MCF 10A (cell line): ENCODE measurements at places on chromosomes 12 and 14. TPM values are rescaled to one million over a fixed set of nuclear protein-coding genes. Genes with fewer than 3 reads are reported as not detected.

GRCh38 chr12:43069768-43070221 lies 480.2 kb upstream of the PRICKLE1 start:
- peak; percentile 22 for DNase-seq
- H3K4me1 ChIP-seq: no peaks in the 10 kb centered on the region
- no peak overlapping the region for H3K4me3 ChIP-seq
- H3K27me3 ChIP-seq: no peaks in the 10 kb centered on the region
- no peak overlapping the region for H3K27ac ChIP-seq
- no peaks in the 10 kb centered on the region for H3K36me3 ChIP-seq

DNA sequence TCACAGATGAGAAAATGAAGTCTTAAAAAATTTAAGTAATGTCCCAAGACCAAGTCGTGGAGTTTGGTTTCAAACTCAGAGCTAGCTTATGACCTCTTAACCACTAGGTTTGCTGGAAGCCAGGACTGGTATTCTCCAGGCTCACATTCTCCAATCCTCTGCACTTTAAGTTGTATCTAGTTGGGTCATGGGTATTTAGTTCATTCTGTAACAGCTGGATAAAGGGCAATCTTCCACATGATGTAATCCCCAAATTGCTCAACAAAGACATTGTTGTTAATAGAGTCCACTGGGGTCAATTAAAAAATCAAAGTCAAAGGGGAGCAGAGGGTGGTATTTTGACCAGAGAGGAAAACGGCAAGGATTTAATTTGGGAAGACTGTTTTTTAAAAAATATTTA lies 17.8 kb upstream of the GAS2L3 start:
- no peak overlapping the region for H3K4me3 ChIP-seq
- no peak overlapping the region for H3K27ac ChIP-seq
- no peaks in the 10 kb centered on the region for H3K27me3 ChIP-seq
- H3K36me3 ChIP-seq: no peaks in the 10 kb centered on the region
- no peaks in the 10 kb centered on the region for H3K4me1 ChIP-seq

DNA sequence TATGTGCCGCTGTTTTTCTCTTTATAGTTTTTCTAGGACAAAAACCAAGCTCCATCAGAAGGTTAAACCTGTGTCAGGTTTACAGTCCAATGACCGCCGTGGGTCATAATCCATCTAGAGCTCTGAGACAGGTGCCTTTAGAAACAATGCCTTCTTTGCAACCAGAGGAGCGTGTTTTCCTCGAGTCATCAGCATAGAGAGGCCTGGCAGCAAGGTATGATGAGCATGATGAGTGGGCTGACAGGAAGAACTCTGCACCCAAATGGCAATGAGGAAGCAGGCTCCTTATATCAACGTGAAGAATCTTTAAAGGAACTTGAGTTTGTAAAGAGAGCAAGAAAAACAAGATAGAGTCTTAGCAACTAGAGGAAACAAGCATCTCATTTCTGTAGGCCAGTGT lies 60.5 kb upstream of the NUDT4 start:
- no peak for DNase-seq
- no peak overlapping the region for H3K27ac ChIP-seq
- no peak overlapping the region for H3K4me3 ChIP-seq
- H3K4me1 ChIP-seq: no peaks in the 10 kb centered on the region
- H3K36me3 ChIP-seq: peaks cover 6% of the 10 kb centered on the region
- no peaks in the 10 kb centered on the region for H3K27me3 ChIP-seq

GRCh38 chr14:55458800-55459515 lies 18.5 kb upstream of the TBPL2 start:
- H3K27me3 ChIP-seq: no peaks in the 10 kb centered on the region
- peaks cover 5% of the 10 kb centered on the region for H3K36me3 ChIP-seq
- H3K4me1 ChIP-seq: peaks cover 23% of the 10 kb centered on the region
- peak; percentile 54 for DNase-seq
- no peak overlapping the region for H3K4me3 ChIP-seq
- no peak overlapping the region for H3K27ac ChIP-seq

DNA sequence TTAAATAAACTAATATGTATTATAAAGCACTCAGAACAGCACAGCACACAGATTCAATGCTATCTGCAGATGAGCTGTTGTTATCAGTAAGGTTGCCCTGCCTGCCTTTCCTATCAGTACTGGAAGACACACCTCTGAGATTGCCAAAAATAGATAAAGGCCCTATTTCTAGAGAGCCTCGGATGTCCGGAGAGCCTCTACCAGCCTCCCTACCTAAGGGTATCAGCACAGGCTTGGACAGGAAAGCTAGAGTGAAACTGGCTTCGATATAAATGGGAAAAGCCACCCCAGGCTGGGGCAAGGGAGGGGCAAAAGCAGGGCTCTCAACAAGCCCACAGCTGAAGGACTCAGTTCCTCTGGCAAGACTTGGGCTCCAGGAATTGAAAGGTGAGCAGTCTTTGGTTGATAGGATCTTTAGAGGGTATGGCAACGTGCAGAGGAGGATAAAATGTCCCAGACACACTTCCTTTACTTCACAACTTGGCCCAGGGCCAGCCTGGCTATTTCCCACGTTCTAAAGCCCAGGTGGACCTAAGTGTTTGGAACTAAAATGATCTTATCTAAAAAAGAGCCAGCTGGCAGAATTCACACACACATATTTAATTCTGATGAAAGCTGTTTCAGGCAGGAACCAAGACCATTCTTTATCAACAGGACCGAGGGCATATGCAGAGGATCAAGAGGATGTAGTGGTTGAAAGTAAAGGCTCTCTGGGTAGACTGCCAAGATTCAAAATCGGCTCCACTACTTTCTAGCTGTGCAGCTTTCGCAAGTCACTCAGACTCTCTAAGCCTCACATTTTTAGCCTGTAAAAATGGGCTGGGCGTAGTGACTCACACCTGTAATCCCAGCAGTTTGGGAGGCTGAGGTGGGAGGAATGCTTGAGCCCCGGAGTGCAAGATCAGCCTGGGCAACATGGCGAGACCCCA lies 37.8 kb upstream of the ITPR2 start:
- no peaks in the 10 kb centered on the region for H3K36me3 ChIP-seq
- DNase-seq: peak; percentile 93
- H3K4me3 ChIP-seq: peak overlapping the region; percentile 53
- H3K4me1 ChIP-seq: peaks cover 16% of the 10 kb centered on the region
- H3K27me3 ChIP-seq: no peaks in the 10 kb centered on the region

Gene CCDC184
- not detected in 2 replicates for total RNA-seq
